ENCODE measurements at places on chromosomes 2 and 18. TPM values are rescaled to one million over a fixed set of nuclear protein-coding genes. Genes with fewer than 3 reads are reported as not detected.

Gene PLGLB2
- 3.4 TPM for total RNA-seq

Gene C2orf72
- total RNA-seq, result 0.48 TPM

Gene CNTNAP5
- total RNA-seq, result 2.6 TPM

Gene FNDC4
- 3.1 TPM for total RNA-seq

Gene GREB1L
- total RNA-seq, result 14.9 TPM

Gene TNFRSF11A
- 8.7 TPM for total RNA-seq

Gene PID1
- total RNA-seq, result 29.1 TPM

Gene ALKAL2
- not detected for total RNA-seq

Gene SERPINB2
- 39.2 TPM for total RNA-seq

Gene GALNT14
- total RNA-seq, result 5.1 TPM

Gene UGT1A10
- total RNA-seq, result 0.48 TPM
